ENCODE measurements at places on chromosomes 2 and 18. TPM values are rescaled to one million over a fixed set of nuclear protein-coding genes. Genes with fewer than 3 reads are reported as not detected.

CSRNP3 gene
- total RNA-seq = 12.8 TPM

PAX3 gene
- total RNA-seq = 0.58 TPM

MGAT5 gene
- total RNA-seq = 47.5 TPM

SETBP1 gene
- 48.8 TPM for total RNA-seq

RTP5 gene
- not detected for total RNA-seq

UPP2 gene
- 2.4 TPM for total RNA-seq

STARD7 gene
- 160 TPM for total RNA-seq

SERPINB13 gene
- total RNA-seq = not detected

DPYSL5 gene
- total RNA-seq = 2.1 TPM
